Stimulated activated CD8-positive, alpha-beta memory T cell treated with anti-CD3 and anti-CD28 coated beads, Interleukin-4, amount 100 ng/mL, for 4 hours (primary cell): ENCODE measurements at places on chromosomes 5 and 9.

- DNase-seq, result no peak
Observed at GRCh38 chr9:124415852-124416484, 726 bp upstream of the PSMB7 start.

GRCh38 chr5:173884402-173885053 is 3.6 kb upstream of the CPEB4 start:
- DNase-seq, result no peak

DNA sequence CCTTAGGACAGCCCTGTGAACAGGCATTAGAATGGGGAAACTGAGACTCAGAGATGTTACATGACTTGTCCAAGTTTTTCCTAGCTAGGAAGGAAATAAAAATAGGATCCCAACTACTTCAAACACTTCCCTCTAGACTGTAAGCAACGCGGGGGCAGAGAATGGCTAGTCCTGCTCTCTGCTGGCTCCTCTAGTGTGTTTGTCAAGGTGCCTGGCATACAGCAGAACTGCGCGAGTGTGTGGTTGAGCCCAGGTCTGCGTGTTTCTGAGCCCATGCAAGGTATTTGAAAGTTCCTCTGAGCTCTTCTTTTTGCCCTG is 152.5 kb downstream of the MACROH2A1 start:
- no peak for DNase-seq

GRCh38 chr5:107814183-107814827 is 143.6 kb upstream of the EFNA5 start:
- no peak for DNase-seq

DNA sequence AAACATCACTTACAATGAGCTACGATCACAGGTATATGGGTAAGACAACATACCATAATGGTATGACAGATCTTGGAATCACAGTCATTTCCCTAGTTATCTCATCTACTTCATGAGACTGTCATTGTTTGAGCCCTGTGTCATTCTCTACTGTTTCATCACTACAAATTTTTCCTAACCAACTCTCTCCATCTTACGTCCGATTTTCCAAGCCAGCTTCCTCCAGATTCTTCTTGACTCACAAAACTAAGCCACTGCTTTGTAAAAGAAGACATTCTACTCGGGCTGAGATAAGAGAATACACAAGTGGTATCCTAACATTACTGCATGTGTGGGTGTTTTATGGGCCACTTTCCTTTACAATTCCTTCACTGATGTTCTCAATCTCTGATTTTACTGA is 49.6 kb downstream of the SERINC5 start:
- DNase-seq, result no peak

DNA sequence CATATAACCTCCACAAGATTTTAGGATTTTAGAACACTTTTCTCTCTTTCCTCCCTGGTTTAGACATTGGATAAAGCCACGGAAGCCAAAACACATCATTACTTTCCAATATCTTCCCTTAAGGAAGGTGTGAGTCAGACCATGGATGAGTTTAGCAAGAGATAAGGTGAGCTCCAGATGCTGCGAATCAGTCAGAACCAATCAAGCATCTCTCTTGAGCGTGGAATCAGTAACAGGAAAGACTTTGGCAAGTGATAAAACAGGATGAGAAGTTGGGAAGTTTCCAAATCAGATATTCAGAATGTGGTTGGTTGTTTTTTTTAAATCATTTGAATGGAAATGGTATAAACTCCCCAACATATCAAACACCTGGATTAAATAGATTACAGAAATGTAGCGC is 397.8 kb downstream of the EFNA5 start:
- DNase-seq, result no peak

DNA sequence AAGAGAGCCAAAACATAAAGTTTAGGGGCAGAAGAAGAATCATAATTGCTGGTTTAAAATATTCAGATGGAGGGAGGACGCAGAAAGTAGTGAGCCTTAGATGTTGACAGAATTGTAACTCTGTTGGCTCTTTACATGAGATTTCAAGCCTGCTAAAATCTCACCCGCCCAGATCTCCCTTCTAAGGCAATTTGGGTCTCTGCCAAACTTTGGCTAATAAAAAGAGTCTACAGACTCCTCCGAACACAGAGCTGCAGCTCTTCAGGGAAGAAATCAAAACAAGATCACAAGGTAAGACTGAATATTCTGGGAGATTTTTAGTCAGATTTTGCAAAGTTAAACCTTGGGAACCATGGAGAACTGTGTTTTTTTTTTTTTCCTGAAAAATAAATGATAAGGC is at the start of gene IL33:
Gene IL33 (plus strand): TSS at position 246 of the 400 bp plus-strand sequence. CDS start 25,888 bp downstream, outside the sequence.
- no peak for DNase-seq

GRCh38 chr9:93679536-93680442 is 103.4 kb downstream of the PHF2 start:
- no peak for DNase-seq

DNA sequence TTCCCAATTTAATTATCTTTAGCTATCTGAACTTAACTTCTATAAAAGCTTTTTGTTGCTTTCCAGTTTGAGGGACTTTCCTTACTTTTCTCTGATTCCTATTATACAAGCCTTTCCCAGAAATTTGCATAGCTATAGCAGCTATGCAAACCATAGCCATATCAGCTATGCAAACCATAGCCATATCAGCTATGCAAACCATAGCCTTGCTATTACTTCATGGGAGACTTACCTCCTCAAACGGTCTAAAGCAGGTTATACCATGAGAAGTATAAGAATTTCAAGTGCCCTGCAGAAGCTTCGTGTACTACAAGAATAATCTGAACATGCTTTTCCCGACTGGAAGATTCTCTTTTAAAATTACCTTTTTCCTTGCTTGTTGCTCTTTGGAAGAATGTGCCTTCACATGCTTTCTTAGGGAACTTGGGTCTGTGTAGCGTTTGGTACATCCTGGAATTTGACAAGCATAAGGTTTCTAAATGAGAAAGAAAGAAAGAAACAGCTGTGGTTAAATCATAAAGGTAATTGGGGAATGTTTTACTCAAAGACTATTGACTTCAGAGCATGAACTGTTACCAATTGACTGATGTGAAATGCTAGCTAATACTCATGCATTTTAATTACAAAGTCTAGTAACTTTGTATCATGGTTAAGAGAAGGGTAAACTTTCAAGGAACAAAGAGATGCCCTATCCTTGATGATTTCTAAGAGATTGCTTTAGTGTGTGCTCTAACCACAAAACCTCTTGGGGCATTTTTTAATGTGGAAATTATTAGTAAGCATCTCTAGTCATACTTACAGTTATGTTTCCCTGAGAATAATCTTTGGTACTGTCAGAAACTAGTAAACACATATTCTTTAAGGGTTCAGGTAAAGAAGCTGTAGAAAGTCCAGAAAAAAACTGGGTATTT is 367.6 kb downstream of the GLIS3 start:
- no peak for DNase-seq

DNA sequence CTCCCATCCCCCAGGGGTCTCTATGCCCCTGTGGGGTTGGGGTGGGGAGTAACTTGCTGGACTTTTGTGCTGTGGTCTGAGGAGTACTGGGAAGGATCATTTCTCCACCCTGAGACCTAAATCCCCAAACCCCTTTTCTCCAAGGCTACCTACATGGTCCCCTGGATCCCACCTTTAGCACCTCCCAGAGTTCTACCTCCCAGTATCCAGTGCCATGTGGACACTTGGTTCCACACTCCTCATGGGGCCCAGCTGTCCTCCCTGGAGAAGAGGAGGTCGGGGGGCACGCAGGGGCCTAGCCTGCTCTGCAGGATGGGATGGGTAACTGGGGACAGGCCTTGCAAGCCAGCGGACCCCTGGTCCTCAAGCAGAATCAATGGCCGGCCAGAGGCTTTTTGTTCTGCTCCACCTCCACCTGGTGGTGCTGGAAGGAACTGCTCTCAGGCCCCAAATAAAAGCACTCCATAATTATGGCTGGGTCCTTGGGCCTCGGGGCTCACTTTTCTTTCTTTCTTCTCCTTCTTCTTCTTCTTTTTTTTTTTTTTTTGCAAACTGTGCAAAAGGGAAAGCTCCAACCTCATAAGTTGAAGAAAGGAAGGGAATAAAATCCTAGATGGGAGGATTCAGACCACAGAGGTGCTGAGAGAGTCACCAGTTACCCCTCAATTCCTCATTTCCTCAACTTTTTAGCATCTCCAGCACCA is 68.4 kb downstream of the PSD2 start:
- DNase-seq, result peak; percentile 29

DNA sequence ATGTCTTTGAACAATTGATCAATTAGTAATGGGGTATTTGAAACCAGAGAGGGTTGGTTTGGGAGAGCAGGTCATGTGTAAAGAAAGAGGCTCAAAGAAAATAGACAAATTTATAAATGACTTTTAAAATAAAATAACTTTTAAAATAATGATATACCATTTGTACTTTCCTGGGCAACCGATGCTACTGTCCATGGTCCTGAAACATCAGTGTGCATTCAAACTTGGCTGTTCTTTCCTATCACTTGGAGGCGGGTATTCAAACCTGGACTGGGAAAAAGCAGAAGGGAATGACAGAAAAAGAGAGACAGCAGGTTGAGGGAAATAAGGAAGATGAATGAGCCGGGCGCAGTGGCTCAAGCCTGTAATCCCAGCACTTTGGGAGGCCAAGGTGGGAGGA is 1446.4 kb upstream of the WWC1 start:
- DNase-seq, result no peak

- no peak for DNase-seq
Observed at GRCh38 chr9:127710204-127710783, 3.5 kb downstream of the CFAP157 start.

DNA sequence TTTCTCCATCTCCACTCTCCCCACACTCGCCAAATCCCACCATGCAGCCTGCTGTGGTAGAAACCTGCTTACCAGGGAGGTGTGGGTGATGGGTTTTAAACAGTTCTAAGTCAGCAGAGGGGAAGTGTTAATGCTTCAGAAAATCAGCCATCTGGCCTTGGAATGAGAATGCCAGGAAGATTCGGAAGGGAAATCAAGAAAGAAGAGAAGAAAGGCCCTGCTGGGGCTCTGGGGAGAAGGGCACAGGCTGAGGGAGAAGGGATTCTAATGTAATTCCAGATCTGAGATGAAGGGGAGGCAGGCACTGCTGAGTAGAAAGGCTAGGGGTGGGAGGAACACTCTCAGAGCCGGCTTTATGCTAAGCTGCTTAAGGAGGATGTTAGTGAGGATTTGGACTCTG is 434.7 kb upstream of the DMAC1 start:
- DNase-seq, result no peak

- no peak for DNase-seq
Observed at GRCh38 chr5:56048124-56048523, 53.4 kb upstream of the IL6ST start.

GRCh38 chr9:35687972-35688557 is 1.7 kb downstream of the TPM2 start:
- no peak for DNase-seq

DNA sequence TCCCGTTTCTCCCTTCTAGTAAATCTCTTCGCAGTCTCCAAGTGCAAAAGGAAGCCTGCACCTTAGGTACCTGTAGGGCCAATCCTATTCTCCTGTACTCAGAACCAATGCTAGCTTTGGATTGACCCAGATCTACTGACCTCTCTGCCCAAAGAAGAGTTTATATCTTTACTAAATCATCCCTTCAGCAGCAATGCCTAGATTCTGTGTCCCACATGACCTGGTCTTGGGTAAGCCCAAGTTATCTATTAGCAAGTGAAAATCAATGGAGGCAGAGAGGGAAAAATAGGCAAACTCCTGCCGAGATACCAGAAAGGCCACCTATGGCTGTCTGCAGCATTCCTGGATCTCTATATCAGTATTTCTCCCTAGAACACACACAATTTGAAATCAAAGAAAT is 60.0 kb downstream of the SUSD1 start:
- DNase-seq, result no peak

GRCh38 chr5:107058803-107059202 is 611.9 kb downstream of the EFNA5 start:
- DNase-seq, result no peak
